ENCODE measurements at places on chromosomes 4 and X.

GRCh38 chrX:12007881-12008280, 130.4 kb upstream of the FRMPD4 start:
- peak; percentile 41 for DNase-seq

DNA sequence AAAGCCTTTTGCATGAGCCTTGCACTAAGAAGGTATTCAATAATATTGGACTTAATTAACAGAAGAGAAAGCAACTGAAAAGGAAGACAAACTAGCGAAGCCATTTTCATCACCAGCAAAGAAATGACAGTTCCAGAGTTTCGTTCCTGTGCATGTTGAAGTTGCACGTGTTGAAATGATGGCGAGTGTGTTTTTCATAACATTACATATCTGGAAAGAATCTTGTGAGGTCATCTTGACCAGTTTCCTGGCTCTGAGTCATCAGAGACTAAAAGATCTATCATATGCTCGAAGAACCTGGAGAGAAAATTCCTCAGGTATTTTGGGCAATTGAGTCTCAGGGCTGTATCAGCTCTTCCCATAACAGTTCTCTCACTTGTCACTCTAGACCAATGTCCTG, 106.2 kb upstream of the MAML3 start:
- DNase-seq = no peak

- DNase-seq = no peak
Observed at GRCh38 chr4:16862697-16863096, 35.7 kb downstream of the LDB2 start.

- no peak for DNase-seq
Observed at GRCh38 chrX:27619975-27620374, 29.8 kb downstream of the DCAF8L2 start.

GRCh38 chrX:6666624-6667023, 131.7 kb upstream of the VCX3A start:
- DNase-seq = no peak

DNA sequence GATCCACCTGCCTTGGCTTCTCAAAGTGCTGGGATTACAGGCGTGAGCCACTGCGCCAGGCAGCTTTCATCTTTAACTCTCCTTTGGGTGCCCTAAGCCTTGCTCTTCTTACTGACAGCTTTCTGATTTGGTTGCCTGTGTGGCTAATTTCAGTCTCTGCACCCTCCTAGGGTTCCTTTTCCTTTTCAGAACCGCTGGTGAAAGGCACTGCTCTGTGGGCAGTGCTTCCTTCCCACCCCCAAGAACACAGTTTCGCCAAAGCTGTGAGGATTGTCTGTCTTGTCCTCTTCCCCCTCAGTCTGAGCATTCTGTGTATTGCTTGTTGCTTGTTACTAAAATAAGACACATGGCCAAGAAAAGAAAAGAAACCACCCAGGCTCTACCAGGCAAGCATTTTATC, 101.4 kb upstream of the FRMPD3 start:
- no peak for DNase-seq

- no peak for DNase-seq
Observed at GRCh38 chrX:153407736-153408135, 3.5 kb upstream of the ZFP92 start.

GRCh38 chr4:56757821-56758411, 63.6 kb downstream of the SPINK2 start:
- peak; percentile 36 for DNase-seq

DNA sequence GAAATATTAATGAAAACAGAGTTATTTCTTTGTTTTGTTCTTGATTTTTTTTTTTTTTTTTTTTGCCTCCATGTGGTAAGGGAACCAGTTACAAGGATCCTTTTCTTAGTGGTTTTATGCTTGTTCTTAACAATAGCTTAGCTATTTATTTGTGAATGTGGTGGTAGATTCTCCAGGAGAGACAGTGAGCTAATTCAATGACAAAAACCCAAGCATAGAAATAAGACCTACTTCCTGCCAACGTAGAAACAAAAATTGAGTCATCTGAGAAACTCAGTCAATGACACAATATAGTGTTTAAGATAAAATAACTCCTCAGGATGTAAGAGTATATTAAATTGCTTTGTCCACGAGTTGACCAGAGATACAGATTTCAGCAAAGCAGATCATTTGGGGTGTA, 863.8 kb upstream of the PABPC4L start:
- DNase-seq = no peak

GRCh38 chr4:143599827-143600226, 86.3 kb downstream of the SMARCA5 start:
- DNase-seq = no peak

DNA sequence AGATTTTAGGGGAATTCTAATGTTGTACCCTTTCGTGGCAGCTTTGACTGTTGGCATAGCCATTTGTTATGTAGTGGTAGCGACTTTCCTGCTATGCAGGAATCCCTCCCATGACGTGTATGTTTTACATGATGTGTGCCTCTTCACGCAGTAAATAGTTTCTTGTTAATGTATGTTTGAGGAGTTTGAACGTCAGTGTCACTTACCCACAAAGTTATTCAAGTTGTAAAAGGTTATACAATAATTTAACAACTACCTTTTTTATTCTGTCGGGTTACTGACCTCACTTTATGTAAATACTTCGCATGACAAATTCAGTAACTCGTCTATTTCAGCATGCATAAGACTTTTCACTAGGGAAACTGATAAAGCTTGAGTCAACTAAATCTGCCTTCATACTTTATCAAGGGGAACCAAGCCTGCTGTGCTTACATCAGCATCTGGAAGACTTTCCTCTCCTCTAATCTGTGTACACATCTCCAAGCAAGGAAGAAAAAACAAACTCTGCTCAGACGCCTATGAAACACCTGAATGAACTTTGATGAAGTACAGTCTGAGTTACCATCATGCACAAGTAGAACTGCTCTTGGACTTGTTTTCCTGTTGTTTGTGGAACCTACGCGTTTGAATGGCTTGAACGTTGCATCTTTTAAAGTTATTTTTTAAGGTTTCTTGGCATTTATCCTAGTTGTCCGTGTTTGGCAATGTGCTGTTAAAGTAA, 61.2 kb downstream of the SLC9A6 start:
- no peak for DNase-seq

GRCh38 chr4:180618396-180618795, 1624.8 kb upstream of the TENM3 start:
- DNase-seq = no peak

GRCh38 chr4:173218411-173219125, 50.0 kb downstream of the GALNT7 start:
- no peak for DNase-seq

GRCh38 chr4:24643774-24644520, 59.6 kb upstream of the DHX15 start:
- DNase-seq = no peak

DNA sequence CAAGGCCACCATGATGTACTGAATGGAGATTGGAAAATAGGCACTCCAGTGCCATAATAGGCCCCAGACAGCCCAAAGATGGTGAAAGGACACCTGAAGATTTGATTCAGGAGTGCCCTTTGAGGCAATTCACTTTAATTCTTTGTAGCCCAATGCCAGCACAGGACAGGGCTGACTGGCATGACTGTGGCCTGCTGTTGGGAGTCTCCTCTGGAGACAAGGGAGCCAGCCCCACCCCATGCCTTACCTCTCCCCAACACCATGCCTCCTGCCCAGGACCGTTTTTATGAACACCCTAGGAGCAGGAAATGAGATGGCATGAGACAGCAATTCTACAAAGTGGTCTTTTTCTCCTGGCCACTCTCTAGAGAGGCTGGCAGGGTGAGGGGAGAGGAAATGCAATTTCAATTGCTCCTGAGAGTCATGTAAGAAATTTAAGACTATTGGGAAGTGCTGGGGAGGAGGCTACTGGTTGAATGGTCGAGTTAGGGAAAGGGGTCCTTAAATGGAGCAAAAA, 94.2 kb upstream of the MAMLD1 start:
- no peak for DNase-seq

GRCh38 chr4:96166806-96167205, 326.9 kb downstream of the PDHA2 start:
- no peak for DNase-seq

GRCh38 chr4:28391877-28392276, 1531.2 kb downstream of the STIM2 start:
- no peak for DNase-seq

DNA sequence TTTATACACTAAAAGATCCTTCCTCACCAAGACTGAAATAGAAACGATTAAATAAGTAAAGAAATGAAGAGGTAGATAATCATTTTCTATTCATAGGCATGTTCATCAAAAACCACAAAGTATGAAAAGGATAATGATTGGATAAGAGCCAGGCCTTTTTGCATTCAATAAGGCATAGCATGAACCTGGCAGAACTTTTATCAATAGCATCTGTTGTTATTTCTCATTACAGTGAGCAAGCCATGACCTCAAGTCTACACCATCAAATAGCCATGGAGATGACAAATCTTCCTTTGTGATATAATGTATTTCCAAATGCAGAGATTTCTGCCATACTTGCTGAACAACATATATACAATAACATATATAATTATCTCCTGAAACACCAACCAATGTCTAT, 206.0 kb upstream of the SLC7A11 start:
- no peak for DNase-seq

GRCh38 chr4:138697851-138698250, 317.7 kb upstream of the NOCT start:
- DNase-seq = no peak

DNA sequence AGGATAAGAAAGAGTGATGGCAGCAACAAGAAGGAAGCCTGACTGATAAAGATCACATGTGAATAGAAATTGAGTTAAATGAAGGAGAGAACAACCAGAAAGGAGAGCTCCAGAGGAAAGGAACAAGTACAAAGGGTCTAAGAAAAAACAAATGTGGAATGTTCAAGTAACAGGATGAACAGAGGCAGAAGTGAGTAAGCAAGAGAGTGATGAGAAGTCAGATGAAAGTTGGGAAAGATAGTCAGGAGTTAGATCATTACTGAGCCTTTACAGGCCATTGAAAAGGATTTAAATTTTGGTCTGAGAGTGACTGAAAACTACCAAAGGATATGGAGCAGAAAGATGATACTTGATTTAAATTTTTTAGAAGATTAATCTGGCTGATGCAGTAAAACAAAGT, 38.1 kb downstream of the NFXL1 start:
- no peak for DNase-seq

GRCh38 chr4:20612313-20612712, 87.9 kb upstream of the PACRGL start:
- no peak for DNase-seq
